Suppressor macrophage (primary cell): ENCODE measurements at places on chromosomes 4 and X.
A peak's percentile ranks its signal among the peaks of the same experiment; 100 is the strongest.

DNA sequence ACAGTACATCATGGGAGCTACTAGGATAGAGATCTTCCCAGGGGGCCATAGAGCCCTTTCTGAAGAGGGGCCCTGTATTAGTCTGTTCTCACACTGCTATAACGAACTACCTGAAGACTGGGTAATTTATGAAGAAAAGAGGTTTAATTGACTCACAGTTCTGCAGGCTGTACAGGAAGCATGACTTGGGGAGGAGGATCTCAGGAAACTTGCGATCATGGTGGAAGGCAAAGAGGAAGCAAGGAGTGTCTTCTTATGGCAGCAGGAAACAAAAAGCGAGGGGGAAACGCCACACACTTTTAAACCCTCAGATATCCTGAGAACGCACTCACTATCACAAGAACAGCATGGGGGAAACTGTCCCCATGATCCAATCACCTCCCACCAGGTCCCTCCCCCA, 4.2 kb upstream of the SLC9A6 start:
- peak; percentile 23 for DNase-seq

DNA sequence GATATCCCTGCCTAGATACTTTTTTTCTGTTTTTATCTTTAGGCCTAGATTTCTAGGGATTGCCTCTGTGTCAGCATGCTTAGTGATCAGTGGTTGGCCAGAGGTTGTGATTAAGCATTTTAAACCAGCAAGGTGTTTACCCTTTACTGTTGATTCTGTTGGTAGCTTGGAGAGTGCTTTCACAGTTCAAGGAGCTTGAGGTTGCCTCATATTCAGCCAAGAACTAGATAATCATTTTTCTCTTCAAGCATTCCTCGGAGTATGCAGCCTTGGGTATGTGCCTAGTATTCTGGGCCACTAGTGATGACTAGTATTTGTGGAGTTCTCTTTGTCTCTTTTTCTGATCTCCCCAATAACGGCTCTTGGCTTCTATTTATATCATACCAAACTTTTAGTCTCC, 20.4 kb downstream of the APOOL start:
- DNase-seq: no peak

GRCh38 chr4:101274888-101275752, 72.2 kb downstream of the PPP3CA start:
- no peak for DNase-seq

DNA sequence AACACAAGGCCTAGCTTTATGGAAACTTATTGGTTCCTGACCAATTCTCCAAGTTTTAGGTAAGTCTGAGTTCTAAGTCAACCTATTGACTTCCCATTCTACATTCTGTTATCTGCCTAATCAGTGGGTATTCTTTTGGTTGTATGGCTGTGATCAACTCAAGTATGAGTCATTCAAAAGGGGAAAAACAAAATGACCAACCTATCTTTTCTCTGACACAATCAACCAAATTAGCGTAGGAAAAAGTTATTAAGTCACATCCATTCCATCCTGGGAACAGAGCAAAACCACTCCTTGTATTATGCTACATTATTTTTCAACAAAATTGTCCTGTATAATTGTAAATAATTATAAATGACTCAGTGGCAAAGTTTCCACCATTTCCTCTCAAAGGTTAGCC, 136.2 kb downstream of the SHROOM4 start:
- DNase-seq: no peak

DNA sequence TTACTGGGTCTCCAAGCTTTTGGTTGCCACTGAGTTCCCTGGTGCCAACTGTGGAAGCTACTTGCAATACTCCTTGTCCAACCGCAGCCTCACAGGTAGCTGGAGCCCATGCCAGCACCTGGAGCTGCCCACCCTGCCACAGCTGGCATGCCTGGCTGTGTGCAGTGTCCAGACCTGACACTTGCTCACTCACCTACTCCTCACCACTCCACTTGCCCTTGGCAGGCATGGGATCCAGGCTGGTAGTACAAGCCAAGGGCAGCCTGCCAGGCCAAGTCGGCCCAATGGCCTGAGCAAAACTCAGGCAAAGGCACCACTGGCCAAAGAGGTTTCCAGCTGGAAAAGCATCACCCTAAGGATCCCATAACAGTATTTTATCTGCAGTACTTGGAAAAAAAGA, 246.3 kb downstream of the PDGFC start:
- no peak for DNase-seq

- DNase-seq: peak; percentile 1
Observed at GRCh38 chrX:151713849-151714248, 2.0 kb upstream of the FATE1 start.

DNA sequence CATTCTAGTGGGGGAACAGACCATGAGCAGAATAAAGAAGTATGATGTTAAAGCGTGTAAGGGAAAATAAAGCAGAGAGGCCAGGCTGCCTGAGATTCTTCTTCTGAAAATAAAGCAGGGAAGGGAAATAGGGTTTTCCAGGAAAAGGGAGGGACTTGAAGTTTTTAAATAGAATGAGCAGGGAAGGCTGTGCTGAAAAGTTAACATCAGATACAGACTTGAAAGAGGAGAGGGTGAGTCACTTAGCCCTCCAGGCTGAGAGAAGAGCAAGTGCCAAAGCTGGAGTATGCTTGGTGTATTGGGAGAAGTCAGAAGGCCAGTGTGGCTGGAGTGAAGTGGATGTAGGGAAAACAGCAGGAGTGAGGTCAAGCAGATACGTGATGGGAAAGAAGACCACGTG, 10.0 kb upstream of the PLK4 start:
- no peak for DNase-seq

- no peak for DNase-seq
Observed at GRCh38 chr4:94305466-94306225, 37.0 kb downstream of the HPGDS start.

DNA sequence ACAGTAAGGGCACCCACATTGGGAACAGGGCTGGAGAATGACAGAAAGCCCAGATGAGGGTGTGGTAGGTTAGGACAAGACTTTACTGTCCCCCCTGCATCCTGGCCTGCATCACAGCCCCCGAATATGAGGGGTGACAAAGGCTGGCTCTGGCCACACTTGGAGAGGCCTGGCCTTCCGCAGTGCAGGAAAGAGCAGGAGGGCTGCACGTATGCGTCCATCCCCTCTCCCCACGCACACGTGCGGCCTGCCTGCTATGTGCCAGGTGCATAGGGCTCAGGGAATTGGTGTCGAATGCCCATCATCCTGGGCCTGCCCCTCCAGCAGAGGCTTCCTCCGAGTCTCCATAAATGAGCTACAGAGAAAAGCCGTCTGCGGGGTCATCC, 80.5 kb downstream of the ABLIM2 start:
- DNase-seq: no peak

- DNase-seq: no peak
Observed at GRCh38 chr4:41505161-41505661, 32.7 kb upstream of the LIMCH1 start.

DNA sequence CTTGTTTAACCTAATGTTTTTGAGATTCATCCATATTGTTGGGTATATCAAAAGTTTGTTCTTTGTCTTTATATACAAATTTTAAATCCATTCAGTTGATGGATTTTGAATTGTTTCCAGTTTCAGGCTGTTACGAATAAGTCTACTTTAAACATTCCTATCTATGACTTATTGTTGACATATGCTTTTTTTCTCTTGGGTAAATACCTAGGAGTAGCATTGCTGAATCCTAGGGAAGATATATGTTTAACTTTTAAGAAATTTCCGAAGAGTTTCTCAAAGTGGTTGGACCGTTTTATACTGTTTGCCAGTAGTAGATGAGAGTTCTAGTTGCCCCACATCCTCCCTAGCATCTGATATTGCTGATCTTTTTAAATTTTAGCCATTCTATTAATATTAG, 60.9 kb upstream of the IL13RA1 start:
- no peak for DNase-seq

DNA sequence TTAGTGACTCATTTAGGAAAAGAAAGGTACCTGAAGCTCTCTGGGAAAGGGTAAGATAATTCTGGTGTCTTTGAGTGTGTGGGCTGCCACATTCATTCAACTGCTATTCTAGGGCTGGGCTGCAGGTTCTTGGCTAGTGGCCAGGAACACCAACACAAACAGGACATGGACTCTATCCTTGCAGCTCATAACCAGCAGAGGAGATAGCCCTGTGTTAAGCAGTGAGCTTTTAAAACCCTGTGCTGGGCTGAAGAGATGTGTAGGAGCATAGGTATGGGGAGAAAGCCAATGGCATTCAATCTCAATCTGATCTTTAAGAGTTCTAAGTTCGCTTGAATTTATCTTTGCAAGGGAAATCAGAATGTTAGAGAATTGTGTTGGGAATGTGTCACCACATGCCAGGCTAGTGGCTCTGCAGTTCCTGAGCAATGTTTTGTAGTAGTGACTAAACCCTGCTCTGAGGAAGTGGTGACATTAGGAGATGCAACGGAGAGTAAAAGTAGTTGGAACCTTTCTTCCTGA, 39.2 kb downstream of the SGMS2 start:
- DNase-seq: peak; percentile 71

GRCh38 chr4:168593399-168593798, 96.5 kb downstream of the PALLD start:
- DNase-seq: no peak

- no peak for DNase-seq
Observed at GRCh38 chrX:103878466-103879122, 46.5 kb upstream of the RAB9B start.

DNA sequence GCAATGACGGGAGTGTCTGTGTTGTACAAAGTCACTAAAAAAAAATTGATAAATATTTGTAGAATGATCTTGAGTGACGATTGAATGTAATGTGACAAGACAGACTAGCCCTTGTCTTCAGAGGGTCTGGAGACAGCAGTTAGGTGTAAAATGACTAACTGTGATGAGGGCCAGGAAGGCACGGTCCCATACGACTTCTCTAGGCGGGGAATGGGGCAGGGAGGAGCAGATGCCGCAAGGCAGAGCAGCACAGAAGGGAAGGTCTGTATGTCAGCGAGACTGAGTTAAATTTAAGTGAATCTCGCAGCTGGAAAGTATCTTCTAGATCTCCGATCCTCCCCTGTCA, 405 bp downstream of the CENPE start:
- no peak for DNase-seq

GRCh38 chr4:177632481-177632880, 190.2 kb upstream of the AGA start:
- no peak for DNase-seq

DNA sequence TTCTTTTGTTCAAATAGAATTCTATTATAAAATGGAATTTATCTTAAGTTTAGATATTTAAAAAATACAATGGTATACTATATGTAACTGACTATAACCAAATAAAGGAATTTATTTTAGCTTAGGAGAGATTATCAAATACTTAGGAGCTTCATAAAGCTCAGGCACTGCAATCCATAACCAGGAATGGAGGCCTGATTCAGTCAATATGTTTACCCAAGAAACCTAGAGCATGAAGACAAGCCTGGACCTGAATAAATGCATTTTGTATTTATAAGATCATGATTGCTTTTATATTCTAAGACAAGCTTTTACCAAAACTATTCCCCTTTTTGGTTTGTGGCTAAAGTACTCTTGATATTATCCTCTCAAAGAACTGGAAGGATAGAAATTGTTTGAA, 742.6 kb downstream of the FAT4 start:
- no peak for DNase-seq

- no peak for DNase-seq
Observed at GRCh38 chr4:145452447-145453162, 29.0 kb upstream of the SMAD1 start.

DNA sequence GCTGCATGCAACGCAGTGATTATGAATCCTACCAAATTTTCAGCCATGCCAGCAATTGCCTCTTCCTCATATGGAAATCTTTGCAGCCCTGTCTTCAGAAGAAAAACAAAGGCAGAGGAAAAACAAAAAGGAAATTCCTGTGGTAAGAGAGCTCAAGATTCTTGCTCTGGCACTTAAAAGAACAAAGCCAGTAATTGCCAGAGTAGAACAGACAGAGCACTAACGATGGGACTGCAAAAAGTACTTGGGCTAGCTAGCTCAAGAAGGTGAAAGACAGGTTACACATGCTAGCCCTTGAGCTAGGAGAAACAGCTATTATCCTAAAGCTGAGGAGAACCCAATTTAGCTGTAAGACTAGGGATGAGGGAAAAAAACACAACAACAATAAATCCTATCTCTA, 582.3 kb downstream of the KCNIP4 start:
- no peak for DNase-seq

DNA sequence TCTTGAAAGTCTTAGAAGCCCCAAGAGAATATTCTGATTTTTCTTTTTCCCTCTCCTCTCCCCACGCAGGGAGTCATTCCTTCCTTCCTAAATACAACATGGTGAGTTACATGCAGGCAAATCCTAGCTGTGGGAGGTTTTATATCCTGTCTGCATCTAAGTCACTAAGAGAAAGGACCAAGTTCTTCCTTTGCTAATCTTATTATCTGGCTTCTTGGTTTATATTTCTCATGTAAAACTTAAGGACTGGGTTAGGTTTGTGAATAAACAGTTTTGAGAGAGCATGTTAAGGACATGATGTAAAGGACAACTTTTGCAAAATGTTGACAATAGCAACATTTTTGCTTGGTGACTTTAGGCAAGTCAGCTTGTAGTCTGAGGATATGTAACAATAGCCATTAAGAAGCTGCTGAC, 5.1 kb upstream of the CXCL9 start:
- DNase-seq: no peak

DNA sequence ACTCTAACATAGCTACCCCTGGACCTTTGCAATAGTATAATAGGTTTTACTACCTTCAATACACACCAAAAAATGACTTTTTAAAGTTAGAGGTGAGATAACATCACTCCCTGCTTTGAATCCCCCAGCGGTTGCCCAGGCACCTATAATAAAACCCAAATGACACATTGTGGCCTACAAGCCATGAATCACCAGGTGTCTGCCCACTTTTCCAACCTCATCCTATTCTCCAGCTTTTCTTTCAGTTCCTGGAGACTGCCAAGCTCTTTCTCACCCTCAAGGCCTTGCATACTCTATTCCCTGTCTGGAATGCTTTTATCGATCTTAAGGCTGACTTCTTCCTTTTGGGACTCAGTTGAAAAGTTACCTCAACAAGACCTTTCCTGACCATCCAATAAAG, 16.4 kb upstream of the PRSS48 start:
- DNase-seq: no peak

DNA sequence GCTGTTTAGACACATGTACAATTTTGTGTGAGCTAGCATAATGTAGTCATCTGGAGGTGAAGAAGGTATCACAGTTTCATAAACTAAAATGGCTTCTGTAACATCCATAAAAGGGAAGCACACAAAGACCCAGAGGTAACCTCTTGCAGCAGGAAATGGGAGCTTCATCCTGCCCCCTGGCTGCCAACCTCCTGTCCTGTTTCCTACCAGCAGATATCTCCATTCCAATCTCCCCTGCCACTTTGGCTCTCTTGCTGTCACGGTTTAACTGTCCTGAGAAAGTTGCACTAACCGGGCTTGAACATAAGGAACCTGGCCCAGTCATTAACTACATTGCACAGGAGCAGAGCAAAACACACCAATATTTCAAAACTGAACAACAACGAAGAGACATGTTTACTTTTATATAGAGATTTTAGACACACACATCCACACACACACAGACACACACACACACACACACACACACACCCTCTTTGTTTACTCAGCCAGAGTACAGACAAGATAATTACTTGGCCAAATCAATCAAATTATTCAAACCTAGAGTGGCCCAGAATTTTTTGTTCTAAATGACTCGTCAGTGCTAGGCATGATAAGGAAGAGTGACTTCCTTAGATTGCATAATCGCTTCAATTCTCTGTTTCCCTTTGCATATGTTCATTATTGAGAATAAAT, 24.2 kb downstream of the MID2 start:
- DNase-seq: no peak
